ENCODE measurements at places on chromosomes 1 and 21.

DNA sequence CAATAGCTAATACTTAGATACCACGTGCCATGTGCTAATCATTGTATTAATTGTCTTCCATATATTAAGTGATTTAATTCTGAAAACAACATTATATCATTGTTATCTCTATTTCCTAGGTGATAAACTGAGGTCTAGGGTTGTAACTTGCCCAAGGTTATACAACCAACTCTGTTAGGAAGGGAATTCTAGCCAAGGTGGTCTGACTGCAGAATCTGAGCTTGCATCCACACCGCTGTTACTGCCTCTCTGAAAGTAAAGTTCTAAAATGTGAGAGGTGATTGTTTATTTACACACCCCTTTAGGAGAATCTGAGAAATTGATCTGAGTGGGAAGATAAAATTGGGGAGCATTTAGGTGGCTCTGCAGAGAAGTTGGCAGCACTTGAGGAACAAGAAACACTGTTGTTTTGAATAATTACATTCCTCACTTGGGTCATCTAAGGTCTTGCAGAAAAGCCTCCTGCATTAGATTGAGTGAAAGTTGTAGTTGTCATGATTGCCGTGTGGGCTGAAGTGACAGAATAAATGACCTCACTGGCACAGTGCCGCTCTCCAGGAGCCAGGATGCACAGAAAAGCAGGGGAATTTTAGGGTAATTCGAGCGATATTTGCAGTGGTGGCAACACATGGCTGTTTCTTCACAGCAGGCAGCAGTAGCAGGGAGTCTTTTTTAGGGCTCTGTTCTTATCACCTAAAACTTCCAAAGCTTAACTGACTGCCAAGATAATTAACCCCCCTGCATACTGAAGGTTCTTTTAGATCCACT is 121.7 kb downstream of the ADGRL4 start:
- DNase-seq: no peak

DNA sequence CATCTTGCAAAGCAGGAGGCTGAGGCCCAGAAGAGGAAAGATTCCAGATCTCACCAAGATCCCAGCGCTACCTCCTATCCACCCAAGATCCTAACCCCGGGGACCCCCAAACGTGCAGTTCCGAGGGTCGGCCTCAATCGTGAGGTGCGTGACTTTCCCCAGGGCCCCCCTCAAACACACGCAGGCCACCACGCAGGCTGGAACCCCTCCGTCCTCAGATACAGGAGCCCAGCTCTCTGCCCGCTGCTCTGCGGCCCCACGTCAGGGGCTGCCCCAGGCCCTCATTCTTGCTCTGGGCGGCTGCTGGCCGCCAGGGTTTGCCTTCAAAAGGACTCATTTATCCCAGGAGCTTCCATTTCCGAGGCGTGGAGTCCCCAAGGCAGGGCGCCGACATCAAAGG is 39.9 kb downstream of the KRTAP10-1 start:
- no peak for DNase-seq

- DNase-seq: no peak
These were observed 63.3 kb upstream of the ARHGAP29 start for GRCh38 chr1:94300731-94301130.

- DNase-seq: no peak
These were observed 5.0 kb downstream of the CTRC start for GRCh38 chr1:15443281-15443680.

- no peak for DNase-seq
These were observed 203.2 kb downstream of the APP start for GRCh38 chr21:25967181-25967900.

GRCh38 chr1:190583862-190584261 is 106.2 kb upstream of the BRINP3 start:
- DNase-seq: no peak

Measured in HCEC 1CT (cell line).